ENCODE measurements at places on chromosomes 1 and 21.

DNA sequence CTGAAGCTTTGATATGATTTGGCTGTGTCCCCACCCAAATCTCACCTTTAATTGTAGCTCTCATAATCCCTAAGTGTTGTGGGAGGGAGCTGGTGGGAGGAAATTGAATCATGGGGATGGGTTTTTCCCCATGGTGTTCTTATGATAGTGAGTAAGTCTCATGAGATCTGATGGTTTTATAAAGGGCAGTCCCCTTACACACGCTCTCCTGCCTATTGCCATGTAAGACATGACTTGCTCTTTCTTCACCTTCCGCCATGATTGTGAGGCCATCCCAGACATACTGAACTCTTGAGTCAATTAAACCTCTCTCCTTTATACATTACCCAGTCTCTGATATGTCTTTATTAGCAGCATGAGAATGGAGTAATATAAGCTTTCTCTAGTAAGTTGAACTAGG, 261.9 kb downstream of the HLX start:
- no peak for DNase-seq

GRCh38 chr1:234840253-234840652, 230.3 kb upstream of the IRF2BP2 start:
- no peak for DNase-seq

DNA sequence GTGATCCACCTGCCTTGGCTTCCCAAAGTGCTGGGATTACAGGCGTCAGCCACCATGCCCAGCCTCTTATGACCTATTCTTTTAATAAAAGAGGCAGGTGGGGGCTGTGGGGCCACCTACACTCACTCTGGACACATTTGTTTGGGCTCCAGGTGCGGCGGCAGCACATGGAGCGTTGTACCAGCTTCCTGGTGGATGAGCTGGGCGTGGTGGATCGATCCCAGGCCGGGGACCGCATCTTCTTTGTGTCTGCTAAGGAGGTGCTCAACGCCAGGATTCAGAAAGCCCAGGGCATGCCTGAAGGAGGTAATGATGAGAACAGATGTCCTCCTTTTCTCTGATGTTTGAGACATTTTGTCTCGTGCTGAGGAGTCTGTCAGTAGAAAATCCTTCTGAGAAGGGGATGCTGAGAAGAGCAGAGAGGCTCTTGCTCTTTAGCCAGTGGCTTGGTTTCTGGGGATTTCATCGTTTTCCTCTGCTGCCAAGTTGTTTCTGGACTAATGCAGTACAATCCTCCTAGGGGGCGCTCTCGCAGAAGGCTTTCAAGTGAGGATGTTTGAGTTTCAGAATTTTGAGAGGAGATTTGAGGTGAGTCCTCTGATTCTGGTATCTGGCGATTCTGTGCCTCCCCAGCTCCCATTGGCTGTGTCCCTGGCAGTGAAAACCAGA, 17.9 kb upstream of the MIIP start:
- peak; percentile 28 for DNase-seq

GRCh38 chr1:185017338-185017737, 28.0 kb upstream of the RNF2 start:
- no peak for DNase-seq

- no peak for DNase-seq
These were observed 76.5 kb downstream of the ACTL8 start for GRCh38 chr1:17831597-17831996.

DNA sequence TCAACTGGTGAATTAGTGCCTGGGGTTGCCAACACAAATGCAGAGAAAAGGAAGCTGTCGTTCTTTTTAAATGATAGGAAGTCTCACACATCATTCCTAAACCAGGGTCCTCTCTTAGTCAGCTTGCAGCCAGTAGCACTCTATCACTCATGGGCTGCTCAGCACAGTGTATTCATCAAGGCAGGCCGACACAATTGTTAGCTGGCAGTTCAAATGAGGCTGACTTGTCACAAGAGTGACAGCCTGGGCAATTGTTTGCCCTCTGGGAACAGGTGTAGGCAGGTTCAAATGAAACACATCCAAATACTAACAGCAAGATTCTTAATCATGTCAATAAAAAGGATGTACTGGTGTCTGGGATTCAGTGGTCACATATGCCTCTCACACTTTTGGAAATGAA, 76.9 kb downstream of the ERICH3 start:
- no peak for DNase-seq

- peak; percentile 85 for DNase-seq
These were observed 44.2 kb upstream of the LAPTM5 start for GRCh38 chr1:30801771-30802198.

DNA sequence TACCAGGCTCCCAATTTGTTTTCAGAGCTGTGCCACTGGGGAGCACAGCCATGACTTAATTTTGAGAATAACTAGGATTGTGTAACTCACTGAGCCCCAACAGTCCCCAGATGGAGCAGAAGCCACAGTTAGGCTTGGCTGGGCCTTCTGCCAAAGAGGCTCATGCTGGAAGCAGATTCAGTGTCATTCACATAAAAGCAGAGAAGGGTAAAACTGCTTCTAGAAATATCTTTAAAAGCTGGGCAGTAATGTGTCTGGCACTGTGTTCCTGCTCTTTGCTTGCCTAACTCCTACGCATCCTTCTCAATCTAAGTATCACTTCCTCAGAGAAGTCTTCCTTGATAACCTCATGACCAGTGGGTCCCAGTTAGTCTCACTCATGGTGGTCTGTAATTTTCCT, 20.3 kb downstream of the STK40 start:
- DNase-seq: no peak

- no peak for DNase-seq
These were observed 21.7 kb downstream of the CNN3 start for GRCh38 chr1:94905207-94905606.

GRCh38 chr1:188668083-188668482, 1809.6 kb downstream of the BRINP3 start:
- DNase-seq: no peak

DNA sequence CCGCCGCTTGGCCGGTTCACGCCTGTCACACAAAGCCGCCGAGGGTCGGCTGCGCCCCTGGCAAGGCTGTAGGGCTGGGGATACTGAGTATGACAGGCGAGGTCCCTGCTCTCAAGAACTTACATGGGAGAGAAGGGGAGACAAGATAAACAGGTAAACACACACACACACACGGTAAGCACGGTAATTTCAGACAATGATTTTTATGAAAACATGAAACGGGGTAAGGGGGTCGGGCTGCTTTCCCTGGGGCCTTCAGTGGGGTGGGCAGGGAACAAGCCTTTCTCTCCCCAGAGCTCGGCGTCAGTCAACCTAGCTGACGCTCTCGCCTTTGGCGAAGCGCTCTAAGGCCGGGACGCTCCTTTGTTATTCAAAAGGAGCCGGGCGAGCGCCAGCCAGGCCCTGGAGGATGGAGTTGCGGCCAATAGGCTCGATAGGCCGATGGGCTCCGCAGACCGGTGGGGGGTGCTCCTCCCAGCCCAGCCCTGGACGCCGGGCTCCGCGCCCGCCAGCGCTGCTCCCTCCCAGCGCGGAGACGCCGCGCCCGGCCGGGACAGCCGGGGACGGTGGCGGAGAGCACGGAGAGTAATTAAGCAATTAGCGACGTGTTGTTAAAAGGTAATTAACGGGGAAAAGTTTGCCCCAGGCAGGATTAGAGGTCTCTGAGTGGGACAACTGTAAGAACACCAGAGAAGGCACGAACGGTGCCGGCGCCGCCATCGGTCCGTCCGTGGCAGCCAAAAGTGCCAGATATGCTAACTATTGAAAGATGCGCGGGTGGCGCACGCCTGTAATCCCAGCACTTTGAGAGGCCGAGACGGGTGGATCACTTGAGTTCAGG, 950 bp upstream of the INKA2 start:
- DNase-seq: peak; percentile 46

DNA sequence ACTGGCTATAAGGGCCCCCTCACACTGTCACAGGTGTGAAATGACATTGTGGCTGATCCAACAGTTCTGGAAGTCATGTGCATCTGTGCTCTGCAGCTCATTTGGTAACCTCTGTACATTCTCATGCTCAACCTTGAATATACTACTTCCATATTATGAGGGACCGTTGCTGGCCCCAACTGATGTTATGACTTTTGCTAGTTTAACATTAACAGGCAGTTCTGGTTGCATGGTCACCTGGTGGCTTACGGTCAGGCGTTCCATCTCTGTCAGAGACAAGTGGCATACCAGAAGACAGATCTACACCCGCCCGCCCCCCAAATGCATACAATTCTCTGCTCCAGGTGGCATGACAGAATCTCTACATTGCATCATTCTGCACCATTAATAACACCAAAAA, 6.0 kb upstream of the DIP2A start:
- no peak for DNase-seq

GRCh38 chr1:37243368-37244082, 209.2 kb upstream of the GRIK3 start:
- no peak for DNase-seq

DNA sequence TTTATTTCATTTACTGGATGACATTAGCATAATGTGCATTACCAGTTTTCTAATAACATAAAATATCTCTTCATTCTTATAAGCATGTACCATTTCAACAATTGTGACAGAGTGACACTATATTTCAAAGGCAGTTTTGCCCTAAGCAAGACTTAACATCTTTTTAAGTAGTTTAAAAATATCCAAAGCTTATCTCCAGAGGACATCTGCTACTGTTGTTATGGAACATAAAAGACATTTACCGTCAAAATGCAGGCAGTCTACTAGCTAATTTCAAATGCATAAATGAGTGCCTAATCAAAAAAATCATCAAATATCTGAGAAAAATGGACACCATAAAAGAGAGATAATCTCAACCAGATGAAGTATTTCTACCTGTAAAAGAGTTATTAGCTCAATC, 782.4 kb upstream of the BRINP3 start:
- DNase-seq: no peak

GRCh38 chr1:246166841-246167240, 340.2 kb downstream of the SMYD3 start:
- DNase-seq: no peak

DNA sequence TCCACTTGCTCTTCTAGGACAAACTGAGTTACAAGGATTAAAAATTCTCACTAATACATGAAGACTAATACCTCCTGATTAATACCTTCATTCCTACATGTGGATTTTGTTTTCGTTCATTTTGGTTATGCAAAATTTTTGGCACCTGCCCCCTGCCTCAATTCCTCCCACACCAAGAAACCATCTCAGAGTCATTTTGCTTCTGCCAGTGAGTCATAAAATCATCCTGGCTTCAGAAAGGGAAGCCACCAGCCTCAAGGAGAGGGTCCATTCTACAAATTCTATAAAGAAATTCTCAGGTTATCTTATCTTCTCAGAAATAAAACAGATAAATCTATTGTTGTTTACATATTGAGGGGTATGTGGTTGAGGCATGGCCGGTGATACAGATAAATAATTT, 103.2 kb upstream of the COA6 start:
- no peak for DNase-seq

- DNase-seq: no peak
These were observed 168.9 kb upstream of the HMCN1 start for GRCh38 chr1:185565302-185565701.

DNA sequence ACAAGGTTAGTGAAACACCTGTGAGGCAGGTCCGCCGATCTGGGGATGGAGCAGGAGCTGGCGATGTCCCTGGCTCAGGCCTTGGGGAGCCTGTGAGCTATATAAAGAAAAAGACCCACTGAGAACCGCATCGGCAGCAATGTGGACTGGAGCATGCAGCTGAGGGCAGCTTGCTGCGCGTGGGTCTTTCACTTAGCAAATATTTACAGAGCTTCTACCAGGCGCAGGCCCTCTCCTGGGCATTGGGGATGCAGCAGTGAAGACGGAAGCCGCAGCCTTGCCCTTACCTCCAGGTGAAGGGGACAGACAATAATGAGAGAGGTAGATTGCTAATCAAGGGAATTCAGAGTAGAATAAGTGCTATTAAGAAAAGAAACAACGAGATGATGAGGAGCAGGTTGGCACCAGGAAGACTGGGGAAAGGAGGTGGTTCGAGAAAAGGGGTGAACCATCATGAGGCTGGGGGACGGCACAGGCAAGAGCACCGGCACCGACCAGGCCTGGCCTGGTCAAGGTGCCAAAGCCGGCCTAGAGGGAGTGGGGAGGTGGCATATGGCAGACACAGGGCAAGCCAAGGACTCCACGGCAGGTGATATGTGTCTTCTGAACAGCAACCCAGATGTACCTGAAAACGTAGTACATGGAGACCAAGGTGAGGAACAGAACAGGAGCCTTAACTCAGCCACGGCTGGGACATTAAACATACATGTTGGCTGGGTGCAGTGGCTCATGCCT, 60.7 kb upstream of the PAX7 start:
- DNase-seq: no peak

DNA sequence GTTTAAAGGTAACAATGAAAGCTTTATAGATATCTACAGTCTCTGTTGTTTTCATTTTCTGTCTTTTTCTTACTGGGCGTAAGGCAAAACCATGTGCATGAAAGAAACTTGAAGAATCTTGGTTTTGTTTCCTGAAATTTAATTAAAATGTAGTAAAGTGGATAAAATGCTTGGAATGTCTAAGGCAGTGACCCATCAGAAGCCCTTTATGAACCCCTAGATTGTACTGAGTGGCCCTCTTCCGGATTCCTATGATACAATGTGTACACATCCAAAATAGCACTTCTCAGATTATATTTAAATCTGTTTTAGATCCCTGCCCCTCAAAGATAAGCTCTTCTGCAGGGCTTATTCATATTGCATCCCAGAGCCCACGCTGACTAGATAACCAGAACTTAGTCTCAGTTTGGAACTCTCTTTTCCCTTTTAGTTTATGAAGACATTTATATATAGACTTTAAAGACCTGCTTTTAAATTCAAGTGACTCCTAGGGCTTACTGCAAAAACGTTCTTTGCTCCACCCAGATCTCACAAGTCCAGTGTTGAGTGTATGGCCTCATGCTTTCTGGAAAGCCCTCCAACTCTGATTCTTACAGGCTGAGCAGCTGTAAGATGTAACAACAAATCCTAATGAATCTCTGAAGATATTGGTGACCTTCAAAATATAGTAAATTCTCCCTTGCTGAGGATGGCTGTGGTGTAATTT, 142.9 kb downstream of the LRRC7 start:
- DNase-seq: no peak

GRCh38 chr1:51936531-51936930, 54.0 kb downstream of the RAB3B start:
- DNase-seq: no peak

DNA sequence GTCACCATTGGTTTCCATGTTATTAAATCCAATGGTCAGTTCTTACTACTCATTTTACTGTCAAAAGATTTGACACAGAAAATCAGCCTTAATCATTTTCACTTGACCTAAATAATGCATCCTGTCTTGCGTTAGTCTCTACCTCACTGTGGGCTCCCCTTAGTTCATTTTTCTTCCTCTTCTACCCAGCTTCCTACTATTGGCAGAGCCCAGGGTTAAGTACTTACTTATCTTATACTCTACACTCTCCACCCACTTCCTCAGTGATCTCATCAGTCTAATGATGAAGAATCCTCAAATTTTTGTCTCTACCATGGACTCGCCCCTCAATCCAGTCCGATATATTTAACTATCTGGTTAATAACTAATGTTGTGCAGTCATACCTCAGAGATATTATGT, 735.9 kb downstream of the KCNT2 start:
- DNase-seq: no peak

All from activated T-cell treated with anti-CD3 and anti-CD28 coated beads, Interleukin-2, amount 50 U/mL, for 1 hour (primary cell).